ENCODE measurements at places on chromosomes 16 and 17. TPM values are rescaled to one million over a fixed set of nuclear protein-coding genes. Genes with fewer than 3 reads are reported as not detected.

The KRT23 gene
- total RNA-seq = 0.54 TPM

The CIAO3 gene
- total RNA-seq = 30.3 TPM

The CCR7 gene
- not detected for total RNA-seq

The DERL2 gene
- total RNA-seq = 56.1 TPM
